Small intestine (tissue), 16 donors: ENCODE measurements at places on chromosomes 5 and 9. TPM values are rescaled to one million over a fixed set of nuclear protein-coding genes. Genes with fewer than 3 reads are reported as not detected.

Gene UTP15
- polyA plus RNA-seq, result 10.7 TPM

DNA sequence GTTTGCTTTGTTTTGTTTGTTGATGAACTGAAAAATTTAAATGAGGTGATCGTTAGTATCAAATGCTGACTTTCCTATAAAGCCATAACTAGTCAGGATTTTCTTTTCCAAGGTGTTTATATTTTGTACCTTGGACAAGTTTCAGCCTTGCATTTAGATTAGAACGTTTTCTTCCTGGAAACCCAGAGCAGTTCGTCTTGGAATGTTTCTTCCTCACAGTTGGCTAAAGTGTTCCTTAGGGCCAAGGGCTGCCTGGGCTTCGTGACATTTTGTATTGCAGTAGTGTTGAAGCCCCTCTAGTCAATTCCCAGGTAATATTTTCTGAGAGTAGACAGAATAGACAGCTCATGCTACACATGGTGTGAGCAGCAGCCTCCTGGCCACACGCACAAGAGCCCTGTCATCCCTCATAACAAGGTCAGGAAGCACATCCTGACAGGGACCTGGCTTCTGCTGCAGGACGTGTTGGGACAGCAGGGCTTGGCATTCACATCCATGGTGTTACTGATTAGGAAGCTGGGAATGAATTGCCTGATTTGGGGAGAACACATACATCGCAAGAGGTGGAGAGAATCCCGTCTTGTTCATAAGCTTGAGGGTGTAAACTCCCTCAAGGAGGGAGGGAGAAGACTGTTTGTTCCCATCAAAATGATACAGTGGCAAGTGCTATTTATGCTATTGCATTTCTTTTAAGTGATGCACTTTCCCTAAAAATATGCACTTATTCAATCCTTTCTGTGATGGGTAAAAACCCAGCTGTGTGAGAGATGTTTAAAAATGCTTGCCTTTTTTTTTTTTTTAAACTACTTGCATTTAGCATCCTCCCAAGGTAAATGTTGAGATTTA is 31.7 kb downstream of the FUBP3 start:
- DNase-seq, result no peak

GRCh38 chr5:68331192-68332079 is 115.9 kb downstream of the PIK3R1 start:
- DNase-seq, result peak; percentile 69

DNA sequence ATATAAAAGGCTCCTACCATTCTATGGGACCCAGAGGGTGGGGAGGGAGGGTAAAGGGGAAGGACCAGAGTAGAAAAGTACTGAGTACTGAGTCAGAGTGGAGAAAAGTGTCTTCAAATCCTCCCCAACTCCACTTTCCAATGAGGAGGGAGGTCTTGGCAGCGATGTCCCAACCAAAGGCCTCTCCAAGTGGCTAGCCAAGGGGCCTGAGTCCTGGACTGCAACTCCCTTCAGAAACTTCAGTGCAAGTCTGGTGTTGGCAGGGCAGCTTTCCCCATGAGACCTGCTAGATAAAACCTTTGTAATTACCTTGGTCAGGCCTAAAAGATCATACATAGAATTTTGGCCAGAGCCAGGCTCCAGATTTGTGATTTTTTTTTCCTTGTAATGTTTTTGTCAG is 111.3 kb upstream of the TNPO1 start:
- no peak for DNase-seq

- DNase-seq, result no peak
Measured at GRCh38 chr9:16652582-16652981, 217.9 kb downstream of the BNC2 start.

Gene LMX1B
- 0.75 TPM for polyA plus RNA-seq

Gene POU5F2
- polyA plus RNA-seq, result under 0.01 TPM

Gene NMUR2
- not detected for polyA plus RNA-seq

Gene MAMDC2
- 13.0 TPM for polyA plus RNA-seq

DNA sequence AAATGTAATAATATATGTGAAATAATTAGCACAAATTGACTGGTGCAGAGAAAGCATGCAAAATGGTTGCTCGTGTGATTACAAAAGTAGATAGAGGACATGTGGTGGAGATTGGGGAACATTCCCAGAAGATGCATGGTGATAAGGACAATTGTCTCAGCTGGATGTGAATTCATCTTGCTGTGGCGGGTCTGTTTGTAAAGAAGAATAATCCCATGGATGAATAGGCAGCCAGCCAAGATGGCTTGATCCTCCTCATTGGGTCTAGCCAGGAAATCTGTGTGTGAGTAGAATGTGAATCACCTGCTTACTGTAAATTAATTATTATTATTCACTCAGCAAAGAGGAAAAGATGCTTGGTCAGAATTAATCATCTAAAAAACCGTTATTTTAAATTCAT is 12.6 kb upstream of the DPYSL3 start:
- no peak for DNase-seq
